ENCODE measurements at places on chromosomes 5 and 9.

DNA sequence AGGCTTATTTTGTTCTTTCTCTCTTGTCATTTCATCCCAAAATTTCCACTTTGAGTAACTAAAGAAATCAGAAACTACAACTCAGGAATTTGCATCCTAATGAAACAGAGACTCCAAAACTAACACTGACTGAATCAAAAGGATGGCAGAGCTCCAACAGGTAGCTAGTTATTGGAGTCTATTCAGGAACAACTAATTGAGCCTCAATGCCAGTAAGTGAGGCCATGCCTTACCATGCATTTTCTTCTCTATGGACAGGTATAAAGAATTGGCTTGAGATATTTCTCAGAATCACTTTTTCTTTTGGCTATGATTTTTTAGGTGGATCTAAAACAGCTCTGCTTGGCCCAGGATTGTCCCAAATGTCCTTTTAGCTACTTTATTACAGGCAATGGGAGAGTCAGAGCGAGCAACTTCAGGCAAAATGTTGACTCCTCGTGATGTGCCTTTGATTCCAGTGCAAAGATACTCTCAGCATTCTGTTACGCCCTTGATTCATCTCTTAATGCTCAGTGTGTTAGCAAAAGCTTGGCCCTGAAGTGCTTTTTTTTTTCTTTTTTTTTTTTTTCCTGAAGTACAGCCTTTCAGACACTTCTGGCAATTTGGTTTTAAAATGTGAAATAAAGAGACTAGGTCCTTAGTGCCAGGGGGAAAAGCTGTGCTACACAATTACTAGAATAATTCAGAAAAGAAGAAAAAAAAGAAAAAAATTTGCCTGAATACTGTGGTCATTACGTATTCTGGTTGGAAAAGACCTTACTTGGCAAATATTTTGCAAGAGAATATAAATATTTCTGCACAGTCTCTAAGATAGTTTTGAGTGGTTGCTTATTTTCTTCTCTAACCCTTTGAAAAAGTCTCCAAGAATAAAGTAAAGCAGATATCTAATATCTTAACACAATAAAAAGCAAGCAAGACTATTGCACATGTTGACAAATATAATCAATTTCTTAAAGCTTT lies 423.7 kb downstream of the ANXA1 start:
- DNase-seq, result no peak

GRCh38 chr9:94860678-94861588 lies 134.4 kb downstream of the AOPEP start:
- no peak for DNase-seq

- no peak for DNase-seq
Observed at GRCh38 chr5:31033295-31033694, 160.2 kb upstream of the CDH6 start.

- DNase-seq, result no peak
Observed at GRCh38 chr5:180820788-180821321, 18.2 kb upstream of the MGAT1 start.

DNA sequence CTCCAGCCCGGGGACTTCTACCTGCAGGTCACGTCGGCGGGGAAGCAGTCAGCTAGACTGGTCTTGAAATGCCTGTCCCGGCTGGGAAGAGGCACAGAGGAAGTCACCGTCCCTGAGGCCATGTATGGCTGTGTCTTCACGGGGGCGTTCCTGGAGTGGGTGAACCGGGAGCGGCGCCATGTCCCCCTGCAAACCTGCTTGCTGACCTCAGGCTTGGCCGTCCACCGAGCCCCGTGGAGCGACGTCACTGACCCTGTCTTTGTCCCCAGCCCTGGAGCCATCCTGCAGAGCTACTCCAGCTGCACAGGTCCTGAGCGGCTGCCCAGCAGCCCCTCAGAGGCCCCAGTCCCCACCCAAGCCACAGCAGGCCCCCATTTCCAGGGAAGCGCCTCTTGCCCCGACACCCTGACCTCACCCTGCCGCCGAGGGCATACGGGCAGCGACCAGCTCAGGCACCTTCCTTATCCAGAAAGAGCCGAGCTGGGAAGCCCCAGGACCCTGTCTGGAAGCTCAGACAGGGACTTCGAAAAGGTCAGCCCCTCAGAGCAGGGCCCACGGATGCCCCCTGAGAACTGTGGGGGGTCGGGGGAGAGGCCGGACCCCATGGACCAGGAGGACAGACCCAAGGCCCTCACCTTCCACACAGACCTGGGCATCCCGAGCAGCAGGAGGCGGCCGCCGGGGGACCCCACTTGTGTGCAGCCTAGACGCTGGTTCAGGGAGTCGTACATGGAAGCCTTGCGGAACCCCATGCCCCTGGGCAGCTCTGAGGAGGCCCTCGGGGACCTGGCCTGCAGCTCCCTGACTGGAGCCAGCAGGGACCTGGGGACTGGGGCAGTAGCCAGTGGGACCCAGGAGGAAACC lies 47.8 kb downstream of the PLEKHG4B start:
- no peak for DNase-seq

All from NCI-H1694 (cell line).